Stimulated activated CD4-positive, alpha-beta T cell treated with anti-CD3 and anti-CD28 coated beads, Interleukin-4, amount 100 ng/mL, for 4 hours (primary cell): ENCODE measurements at places on chromosomes 16 and 17.

- DNase-seq: no peak
Measured at GRCh38 chr16:69316595-69317034, 5.5 kb downstream of the VPS4A start.

GRCh38 chr16:28538733-28539596 lies at the start of gene NUPR1:
Gene NUPR1 (minus strand): TSS chr16:28538974. CDS start chr16:28538907, 67 bp downstream.
- no peak for DNase-seq

- DNase-seq: no peak
Measured at GRCh38 chr17:54029986-54030385, 207.3 kb downstream of the KIF2B start.

GRCh38 chr16:73096510-73096909 lies 48.6 kb upstream of the ZFHX3 start:
- DNase-seq: no peak

DNA sequence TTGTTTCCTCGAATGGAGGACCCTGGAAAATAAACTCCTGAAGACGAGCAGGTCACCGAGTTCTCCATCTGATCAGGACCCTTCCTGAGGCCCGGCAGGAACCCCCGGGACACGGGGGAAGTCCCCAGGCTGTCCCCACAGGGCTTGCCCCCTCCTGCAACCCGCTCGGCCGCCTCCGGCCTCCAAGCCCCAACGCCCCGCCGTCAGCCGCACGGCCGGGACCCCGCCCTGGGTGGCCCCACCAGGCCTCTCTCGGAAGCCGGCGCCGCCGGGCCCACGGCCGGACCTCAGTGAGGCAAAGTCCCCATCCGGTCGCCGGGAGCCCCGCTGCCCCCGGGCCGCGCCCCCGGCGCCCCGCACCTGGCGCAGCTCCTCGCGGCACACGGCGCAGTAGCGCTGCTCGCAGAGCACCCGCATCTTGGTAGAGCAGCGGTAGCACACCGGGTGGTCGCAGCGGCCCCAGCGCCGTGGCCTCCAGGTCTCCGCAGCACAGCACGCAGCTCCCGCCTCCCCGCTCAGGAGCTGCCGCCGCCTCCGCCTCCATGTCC lies 383 bp downstream of the ZNF598 start:
- DNase-seq: no peak

- DNase-seq: no peak
Measured at GRCh38 chr17:80894726-80895125, 96.9 kb upstream of the CHMP6 start.

GRCh38 chr17:1591474-1592090 lies 29.0 kb upstream of the PITPNA start:
- no peak for DNase-seq

DNA sequence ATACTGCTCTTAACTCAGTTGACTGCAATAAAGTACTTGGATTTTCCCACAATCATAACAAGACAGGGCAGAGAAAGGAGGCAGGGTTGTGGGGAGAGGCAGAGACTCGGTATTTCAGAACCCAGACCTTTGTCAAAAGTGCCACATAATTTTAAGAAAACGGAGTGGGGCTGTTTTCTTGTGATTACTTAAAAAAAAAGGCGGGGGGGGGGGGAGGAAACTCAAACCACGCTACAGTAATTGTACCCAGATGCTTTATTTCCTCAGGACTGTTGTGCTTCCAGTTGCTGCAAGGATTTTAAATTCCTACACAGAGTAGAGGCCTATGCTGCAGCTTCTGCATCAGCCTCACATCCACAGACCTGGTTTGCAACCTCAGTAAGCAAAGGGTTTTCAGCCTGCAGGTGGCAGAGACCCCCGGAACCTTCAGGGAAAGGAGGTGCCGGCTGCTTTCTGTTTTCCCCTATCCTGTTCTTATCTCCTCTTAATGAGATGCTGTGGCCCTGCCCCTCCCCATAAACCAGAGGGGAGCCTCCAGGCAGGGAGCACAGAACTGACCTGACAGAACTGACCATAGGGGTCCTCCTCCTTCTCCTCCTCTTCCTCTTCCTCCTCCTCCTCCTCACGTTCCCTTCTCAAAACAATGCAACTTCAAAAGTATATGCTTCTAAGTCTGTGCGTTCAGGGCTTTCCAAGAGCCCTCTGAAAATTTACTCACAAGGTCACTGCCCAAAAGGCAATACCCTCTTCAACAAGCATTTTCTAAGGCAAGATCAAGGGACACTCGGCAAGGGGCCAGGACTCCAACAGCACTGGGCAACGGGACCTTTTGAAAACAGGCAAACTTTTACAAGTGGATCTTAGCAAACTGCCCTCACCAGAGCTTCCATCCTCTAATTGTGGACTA lies 7.5 kb downstream of the AXIN2 start:
- DNase-seq: no peak

- no peak for DNase-seq
Measured at GRCh38 chr17:3808701-3809100, 7.7 kb upstream of the ITGAE start.

- DNase-seq: no peak
Measured at GRCh38 chr17:52106072-52106471, 52.4 kb downstream of the CA10 start.

DNA sequence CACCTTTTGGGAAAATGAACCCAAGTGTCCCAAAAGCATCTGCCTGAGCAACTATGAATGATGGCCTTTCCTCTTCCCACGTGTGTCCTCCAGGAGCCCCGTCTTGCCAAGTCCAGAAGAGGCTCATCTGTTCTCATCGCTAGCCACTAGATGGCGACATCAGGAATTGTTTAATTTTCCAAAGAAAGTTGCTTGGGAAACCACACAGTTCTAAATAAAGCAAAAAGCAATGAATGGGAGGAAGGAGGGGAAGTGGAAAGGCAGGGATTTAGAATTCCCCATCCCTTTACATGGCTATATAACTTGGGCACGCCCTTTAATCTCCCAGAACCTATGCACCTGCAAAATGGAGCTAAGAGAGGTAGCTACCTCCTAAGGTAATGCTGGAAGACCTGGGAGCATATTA lies 9.0 kb upstream of the CDH5 start:
- DNase-seq: no peak

GRCh38 chr17:44097110-44097958 lies 26.1 kb downstream of the HDAC5 start:
- no peak for DNase-seq

DNA sequence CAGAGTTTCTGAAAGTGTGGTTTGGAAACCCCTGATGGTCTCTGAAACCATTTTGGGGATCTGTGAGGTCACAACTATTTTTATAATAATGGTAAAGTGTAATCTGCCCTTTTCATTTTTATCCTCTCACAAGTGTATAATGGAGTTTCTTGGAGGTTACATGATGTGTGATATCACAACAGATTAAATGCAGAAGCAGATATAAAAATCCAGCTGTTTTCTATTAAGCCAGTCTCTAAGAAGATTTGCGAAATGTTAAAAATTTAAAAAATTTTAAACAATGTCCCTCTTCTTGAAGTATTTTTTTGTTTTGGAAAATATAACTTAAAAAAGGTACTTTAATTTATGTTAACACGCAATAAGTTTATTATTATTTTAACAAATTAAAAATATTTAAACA lies 48.7 kb downstream of the RPGRIP1L start:
- no peak for DNase-seq

- DNase-seq: no peak
Measured at GRCh38 chr16:83733301-83733700, 74.5 kb upstream of the HSBP1 start.

GRCh38 chr17:72706396-72706981 lies 386.0 kb downstream of the SLC39A11 start:
- DNase-seq: no peak

DNA sequence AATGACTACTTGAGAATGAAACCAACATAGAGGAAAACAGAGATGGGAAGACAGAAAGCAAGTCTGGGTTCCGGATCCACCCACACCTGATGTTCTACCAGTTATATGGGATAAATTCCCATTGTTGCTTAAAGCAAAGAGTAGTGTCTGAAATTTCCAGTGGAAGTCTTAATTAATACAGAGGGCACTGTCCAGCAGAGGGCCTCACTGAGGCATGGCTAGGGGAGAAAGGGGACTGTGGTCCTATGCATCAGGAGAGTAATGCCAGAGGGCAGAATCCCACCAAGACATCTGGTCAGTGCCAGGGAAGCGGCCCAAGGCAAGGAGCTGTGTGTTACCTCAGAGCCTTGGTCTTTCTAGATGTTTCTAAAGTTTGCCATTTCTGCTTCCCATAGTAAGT lies 7.5 kb upstream of the UMOD start:
- DNase-seq: no peak

DNA sequence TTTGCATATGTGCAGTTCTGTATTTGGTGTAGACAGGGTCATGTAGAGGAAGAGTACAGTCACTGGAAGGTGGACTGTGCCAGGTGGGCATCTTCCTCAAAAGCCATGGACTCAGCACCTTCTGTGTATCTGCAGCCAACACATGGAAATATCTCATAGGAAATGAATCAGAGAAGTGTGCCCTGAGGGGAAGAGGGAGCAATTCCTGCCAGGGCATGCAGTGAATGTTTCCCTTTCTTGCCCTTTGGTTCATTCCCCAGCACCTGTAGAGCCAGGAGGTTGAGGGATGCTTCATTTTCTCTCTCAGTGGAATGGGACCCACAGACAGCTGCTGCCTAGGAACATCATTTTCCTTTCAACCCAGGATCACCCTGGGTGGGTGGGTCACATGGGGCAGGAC lies 146.1 kb upstream of the HSBP1 start:
- DNase-seq: no peak

DNA sequence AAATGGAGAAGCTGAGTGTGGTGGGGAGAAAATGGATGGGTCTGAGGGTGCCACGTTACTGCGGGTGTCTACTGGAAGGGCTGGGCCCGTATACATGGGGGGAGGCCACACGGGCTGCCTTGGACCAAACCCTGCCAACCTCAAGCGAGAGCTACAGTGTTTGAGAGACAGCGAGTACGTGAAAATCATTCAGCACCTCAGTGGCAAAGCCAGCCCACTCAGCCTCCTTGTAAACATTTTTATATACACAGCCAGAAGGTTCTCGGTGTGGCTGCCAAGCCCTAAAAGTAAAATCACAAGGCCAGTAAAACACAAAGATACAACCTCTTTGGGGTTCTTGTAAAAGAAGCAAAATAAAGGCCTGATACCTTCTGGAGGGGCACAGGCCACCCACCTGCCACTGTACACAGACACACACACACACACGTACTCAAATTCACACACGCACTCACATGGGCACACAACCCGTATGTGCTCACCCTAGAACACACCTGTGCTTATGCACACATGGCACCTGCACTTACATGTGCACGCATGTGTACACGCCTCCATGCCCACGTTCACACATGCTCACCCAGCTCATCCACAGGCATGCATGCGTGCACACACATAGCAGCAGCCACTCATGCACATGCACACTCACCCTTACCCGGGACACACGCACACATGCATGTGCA lies 102.8 kb downstream of the GSG1L start:
- no peak for DNase-seq

- DNase-seq: no peak
Measured at GRCh38 chr16:57828272-57829161, 26.2 kb upstream of the KIFC3 start.

- DNase-seq: no peak
Measured at GRCh38 chr16:88284626-88285513, 97.9 kb upstream of the ZNF469 start.

DNA sequence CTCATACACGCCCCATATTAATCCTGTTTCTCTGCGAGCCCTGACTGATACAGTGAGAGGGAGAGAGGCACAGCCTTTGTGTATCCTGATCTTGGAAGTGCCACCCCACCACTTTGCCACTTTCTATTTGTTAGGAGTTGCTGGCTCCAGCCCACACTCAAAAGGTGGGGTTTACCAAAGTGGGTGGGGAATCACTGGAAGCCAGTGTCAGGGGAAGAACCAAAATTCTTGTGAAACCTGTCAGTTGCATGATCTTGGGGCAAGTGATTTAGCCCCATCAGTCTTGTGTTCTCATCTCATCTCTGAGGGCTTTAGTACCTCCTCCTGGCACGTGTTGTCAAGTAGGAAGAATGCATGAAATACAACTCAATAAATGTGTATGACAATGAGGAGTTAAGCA lies 119.5 kb downstream of the SOX9 start:
- DNase-seq: no peak

GRCh38 chr17:81399481-81400153 lies 4.4 kb downstream of the BAHCC1 start:
- no peak for DNase-seq

GRCh38 chr17:44688675-44689476 lies 700 bp downstream of the CCDC43 start:
- no peak for DNase-seq

DNA sequence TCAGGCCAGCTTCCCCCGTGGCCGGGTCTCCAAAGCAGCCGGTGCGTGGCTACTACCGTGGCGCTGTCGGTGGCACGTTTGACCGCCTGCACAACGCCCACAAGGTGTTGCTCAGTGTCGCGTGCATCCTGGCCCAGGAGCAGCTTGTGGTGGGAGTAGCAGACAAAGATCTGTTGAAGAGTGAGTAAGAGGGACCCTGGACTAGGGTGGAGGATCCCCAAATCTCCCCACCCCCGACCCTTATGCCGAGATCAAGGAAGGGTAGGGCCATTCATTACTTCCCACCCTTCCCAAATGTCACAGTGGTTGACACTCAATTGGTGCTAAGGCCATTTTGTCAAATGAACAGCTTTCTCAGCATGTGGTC lies 1.2 kb downstream of the COASY start:
- no peak for DNase-seq

DNA sequence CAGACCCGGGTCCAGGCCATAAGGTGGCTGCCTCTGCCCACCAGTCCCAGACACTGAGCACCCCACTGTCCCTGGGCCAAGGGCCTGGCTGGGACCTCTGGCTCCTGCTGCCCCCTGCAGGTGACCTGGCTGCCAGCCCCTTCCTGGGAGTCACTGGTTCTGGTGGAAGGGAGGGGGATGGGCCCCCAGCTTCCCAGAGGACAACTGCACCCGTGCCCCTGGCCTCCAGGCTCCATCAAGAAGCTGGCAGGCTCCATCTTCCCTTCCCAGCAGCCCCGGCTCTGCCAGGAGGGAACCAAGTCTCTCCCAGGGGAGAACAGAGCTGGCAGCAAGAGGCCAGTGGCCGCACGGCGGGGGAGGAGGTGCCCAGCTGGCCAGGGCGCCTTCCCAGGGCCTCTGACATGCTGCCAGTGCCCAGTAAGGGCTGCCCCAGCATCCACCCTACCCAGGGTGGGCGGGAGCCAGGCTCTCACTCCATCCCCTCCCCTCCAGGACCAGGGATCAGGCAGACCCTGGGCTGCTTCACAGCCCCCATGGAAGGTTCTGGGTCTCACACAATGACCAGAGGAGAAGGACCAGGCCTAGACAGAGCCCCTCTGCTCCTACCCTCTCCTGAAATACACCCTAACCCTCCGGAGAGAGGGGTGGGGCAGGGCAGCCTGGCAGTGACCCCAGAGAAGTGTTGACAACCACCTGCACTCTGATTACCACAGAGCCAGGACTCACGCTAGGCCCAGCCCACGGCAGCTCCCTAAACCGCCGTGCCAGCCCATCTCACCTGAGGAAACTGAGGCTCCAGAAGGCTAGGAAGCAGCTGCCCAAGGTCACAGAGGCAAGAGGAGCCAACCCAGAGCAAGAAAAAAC lies 3.6 kb downstream of the CLUH start:
- DNase-seq: no peak
